ENCODE measurements at places on chromosomes 5 and 9.

DNA sequence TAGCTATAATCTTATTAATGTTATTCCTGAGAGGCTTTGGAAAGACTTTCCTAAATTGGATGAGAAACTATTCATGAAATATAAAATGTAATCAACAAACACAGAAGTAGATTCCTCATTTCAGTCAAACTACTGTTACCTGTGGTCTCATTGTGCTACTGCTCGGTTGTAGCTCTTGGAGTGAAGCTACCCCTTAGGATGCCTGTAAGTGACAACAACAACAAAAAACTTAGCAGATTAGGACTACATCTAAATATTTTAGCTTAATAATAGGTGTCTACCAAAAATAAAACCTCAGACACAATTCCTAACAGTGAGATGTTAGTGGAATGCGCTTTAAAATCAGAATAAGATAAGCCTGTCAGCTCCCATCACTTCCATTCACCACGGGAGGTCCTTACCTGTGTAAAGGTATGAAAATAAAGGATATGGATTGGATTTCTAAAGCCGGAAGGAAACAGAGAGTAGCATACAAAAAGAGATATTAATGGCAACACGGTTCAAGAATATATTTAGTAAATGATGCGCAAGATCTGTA is 369.2 kb downstream of the OSTF1 start:
- no peak for DNase-seq

DNA sequence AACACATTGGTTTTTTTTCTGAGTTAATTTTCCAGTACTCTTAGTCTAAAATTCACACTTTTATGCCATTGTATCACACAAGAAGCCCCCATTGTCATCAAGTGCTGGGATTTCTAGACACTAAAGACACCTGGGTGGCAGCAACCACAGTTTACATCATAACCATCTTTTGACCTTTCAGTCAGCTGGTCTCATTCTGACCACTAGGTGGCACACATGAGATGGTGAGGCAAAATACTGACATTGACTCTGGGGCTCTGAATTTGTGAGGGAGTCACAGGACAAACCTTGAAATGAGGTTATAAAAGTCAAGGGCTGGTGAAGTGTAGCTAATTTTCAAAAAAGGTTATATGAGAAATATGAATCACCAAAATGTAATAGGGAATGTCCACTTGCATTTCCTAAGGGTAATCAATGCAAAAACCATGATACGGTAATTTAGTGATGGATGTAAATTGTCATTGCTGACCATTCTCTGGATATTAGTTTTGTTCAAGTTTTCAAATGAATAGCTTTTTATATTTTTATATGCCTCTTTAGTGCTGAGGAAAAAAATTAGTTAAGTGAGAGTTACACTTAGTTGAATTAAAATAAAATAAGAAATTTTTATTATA is 229.4 kb downstream of the DMAC1 start:
- DNase-seq, result peak; percentile 7

DNA sequence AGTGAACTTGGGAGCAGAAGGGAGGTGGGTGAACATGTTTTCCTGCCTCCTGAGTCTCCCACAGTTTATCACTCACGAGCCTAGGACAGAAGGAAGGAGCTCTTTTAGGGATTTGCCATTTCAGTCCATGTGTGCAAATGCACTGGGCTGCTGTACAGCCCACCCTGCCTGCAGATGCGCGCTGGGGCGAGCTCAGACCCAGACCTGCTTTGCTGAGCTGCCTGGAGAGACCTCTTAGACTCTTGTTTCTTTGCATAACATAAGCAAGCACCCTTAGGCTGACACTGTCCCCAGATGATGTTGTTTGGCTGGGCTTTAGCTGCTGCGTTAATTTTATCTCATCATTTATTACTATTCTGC is 199.0 kb downstream of the CACNA1B start:
- no peak for DNase-seq

DNA sequence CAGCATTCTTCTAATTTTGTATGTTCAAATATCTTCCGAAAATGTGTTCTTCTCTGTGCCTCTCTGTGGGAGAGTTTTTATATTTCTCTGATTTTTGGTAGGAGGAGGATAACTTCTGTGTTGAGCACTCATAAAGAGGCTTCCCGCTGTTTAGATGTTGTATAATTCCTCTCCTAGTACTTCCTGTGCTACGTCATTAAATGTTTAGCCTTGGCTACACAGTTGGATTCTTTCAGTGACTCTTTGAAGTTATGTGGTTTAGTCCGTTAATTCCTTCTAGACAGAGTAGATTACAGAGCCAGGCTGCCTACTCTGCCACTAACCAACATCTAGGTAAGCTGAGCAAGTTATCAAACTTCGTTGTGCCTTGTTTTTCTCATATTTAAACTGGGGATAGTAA is 302.6 kb downstream of the OSTF1 start:
- no peak for DNase-seq

DNA sequence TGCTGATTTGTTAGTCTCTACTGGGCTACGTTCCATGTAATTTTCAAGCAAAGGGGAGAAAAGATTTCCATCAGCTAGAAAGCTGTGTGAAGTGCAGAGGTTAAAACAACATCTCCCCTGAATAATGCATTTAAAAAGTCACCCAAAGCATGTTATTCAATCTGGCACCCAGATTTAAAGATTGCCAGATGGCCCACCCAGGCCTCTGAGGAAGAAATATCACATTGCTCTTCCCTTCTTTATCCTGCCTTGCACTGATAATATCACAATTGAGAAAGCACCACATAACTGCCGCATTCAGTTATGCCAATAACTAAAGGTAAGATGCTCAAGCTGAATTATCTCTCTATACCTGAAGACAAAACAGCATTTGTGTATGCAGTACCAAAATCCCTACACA is 119.4 kb upstream of the PUM3 start:
- DNase-seq, result no peak

DNA sequence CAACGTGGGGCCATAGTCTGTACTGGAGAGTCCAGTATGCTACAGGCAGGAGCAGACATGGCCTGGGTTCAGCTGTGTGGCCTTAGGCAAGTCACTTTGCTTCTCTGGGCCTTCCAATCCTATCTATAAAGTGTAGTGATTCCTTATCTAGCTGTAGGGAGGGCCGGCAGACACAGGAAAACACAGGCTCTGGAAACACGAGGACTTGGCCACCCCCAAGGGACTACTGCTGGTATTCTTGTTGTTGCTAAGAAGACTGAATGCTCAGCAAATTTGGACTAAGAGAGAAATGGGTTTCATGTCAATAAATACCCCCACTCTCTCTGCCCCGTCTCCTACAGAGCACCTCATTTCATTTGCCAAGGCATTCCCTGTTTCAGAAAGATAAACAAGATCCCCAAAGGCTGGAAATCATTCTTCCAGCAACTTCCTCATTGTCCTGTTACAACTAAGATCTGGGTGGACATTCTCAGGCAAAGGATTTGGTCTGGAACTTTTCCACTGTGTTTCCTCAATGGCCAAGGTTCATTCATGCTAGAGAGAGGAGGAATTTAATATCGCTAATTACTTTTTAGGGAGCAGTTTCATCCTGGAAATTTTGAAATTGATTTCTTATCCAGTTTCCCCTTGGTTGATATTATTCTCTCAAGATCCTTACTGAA is 105.8 kb downstream of the GABBR2 start:
- no peak for DNase-seq

- no peak for DNase-seq
Measured at GRCh38 chr5:135031813-135032694, 2.0 kb downstream of the PITX1 start.

DNA sequence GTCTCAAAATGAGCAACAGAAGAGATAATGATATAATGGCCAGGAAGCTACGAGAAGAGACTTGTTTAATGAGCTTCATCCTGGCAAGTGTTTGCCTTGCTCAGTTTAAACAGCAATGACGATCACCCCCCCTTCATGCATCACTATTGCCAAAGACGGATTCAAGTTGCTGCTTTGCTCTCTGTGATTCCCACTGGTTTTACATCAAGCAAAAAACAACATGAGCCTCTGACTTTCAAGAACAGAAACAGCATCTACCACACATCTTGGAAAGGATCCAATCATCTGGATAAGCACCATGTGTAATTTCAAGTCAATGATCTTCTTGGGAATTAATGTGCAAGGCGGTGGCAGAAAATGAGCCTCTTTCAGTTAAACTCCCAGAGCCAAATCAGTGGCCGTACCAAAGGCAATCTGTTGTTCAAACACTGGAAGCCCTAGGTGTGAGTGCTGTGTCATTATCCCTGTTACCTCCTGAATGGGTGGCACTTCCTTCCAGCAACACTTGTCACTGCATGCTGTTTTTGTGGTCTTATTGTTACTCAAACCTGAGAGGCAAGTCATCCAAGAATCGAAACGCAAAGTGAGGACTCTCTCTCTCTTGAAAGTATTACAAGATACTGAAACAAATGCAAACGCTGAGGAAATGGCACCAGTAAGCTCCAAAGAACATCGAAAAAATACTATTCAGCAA is 72.8 kb downstream of the MED27 start:
- DNase-seq, result no peak

- DNase-seq, result no peak
Measured at GRCh38 chr5:154163327-154164248, 26.9 kb upstream of the GALNT10 start.

DNA sequence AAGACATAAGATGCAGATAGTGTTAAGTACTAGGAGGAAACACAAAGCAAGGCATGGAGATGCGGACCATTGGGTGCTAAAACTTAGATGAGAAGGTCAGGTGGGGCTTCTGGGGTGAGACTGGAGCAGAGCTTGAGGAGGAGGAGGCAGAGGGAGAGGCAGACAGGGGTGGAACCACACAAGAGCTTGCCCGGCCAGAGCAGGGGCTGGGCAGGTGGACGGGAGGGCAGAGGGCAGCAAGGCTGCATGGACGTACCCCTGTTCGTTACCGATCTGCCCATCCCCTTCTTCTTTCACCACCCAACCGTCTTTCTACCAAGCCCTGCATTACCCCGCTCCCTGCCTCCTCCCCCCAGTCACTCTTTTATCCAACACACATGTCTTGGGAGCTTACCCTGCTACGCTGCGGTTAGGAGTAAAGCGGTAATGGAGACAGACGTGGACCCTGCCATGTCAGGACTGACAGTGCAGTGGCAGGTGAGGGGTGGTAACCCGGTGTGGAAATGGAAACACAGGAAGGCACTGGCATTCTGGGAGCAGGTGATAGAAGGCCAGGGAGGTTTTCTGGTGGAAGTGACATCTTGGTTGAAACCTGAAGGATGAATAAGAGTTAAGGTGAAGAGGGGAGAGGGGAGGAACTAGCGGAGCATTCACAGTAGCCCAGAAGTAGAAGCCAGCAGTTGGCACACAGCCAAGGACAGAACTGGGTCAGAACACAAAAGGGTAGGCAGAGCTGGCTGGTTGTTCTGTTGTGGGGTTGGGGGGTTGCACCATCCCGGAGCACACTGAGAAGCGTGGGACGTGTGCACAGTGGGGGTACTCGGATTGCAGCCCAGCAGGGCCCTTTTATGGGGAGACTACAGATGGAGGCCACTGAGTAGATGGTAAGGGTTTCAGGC is 167.2 kb downstream of the CACNA1B start:
- no peak for DNase-seq

DNA sequence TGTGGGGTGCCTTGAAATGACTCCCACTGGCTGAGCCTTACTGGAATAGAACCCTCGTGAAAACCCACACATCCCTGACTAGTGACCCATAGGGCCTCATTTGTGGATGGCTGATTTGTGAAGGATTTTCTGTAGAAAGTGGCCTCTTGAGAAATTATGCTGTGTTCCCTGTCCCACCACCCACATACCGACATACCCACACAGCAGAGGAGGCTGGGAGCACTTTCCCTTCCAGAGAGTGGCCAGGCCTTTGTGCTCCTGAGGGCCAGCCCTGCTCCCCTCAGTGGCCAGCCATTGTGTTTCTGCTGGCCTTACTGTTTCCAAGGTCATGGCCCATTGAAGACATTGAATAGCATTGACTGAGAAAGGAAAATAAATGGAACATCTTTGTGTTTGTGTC is 29.6 kb downstream of the IL9 start:
- no peak for DNase-seq

DNA sequence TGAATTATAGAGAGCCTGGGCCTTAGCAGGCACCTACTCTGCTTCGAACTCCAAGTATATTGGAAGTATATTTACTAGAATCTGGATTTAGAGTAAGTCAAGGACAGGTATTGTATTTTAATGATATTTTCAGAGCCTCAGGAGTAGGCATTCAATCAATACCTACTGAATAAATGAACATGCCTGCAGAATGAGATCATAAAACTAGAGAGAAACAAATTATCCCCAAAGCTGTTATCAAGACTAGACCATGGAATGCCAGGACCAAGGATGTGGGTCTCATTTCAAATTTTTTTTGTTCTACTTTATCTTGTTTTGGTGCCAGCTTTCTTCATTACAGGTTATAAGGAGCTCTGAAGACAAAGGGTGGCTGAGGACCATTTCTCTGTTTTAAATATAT is 66.0 kb downstream of the GDNF start:
- DNase-seq, result no peak

- DNase-seq, result no peak
Measured at GRCh38 chr9:34049630-34050384, 1.1 kb upstream of the UBAP2 start.

DNA sequence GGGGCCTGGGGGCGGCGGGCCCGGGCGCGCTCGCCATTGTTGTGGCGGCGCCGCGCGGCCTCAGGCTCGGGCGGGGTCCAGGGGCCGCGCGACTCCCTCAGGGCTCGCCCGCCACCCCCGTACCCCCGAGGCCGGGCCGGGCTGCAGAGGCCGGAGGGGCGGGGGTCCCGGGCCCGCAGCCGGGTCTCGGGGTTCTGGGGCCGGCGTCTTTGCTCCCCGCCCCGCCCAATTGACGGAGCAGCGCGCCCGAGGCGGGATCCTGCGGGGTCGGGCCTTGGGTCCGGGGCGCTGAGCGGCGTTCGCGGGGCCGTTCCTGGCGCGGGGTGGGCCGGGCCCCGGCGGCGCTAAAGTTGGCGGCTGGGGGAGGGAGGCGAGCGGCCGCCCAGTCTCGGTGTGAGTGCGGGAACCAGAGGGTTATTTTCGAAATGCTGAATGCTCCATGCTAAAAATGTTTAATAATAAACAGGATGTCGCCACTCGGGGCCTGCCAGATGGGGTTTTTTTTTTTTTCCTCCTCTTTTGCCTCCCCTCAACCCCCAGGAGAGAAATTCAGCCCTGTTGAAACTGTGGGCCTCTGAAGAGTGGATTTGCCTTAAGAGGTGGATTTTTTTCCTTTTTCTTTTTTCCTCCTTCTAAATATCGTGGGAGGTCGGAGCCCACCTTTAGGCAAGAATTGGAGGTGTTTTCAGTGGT is 724 bp downstream of the PRRC2B start:
- DNase-seq, result no peak

DNA sequence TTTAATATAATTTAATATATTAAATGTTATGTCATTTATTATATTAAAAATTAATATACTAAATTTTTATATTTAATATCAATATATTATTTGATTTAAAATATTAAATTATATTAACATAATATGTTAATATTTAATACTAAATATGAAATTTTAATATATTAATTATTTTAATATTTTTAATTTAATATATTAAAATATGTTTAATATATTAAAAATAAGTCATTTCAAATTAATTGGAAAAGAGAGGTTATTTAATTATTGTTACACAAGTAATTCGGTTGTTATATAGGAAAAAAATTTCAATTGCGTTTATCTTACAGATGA is 114.2 kb downstream of the LIFR start:
- DNase-seq, result no peak

GRCh38 chr9:136043441-136043991 is 51.6 kb downstream of the NACC2 start:
- DNase-seq, result no peak

GRCh38 chr9:131198041-131198715 is 72.8 kb downstream of the NUP214 start:
- no peak for DNase-seq

All from activated naive CD4-positive, alpha-beta T cell (primary cell).